ENCODE measurements at places on chromosomes 5 and 9.
A peak's percentile ranks its signal among the peaks of the same experiment; 100 is the strongest.

DNA sequence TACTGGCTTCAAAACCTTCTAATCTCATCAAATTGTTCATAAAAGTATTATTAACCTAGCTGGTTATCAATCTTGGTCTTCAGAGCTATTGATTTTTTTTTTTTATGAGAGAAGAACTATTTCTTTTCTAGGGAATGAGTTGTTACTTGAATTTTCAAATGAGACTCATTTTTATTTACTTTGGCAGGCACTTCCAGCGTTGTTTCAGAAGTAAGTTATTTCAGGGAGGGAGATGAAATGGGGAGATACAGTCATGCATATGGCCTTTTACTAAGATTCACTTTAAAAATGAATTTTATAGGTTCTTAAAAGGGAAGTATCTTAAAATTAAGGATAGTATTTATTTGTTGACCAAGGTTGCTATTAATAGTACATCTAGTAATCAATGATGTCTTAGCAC lies 129.6 kb downstream of the IZUMO3 start:
- no peak for DNase-seq

DNA sequence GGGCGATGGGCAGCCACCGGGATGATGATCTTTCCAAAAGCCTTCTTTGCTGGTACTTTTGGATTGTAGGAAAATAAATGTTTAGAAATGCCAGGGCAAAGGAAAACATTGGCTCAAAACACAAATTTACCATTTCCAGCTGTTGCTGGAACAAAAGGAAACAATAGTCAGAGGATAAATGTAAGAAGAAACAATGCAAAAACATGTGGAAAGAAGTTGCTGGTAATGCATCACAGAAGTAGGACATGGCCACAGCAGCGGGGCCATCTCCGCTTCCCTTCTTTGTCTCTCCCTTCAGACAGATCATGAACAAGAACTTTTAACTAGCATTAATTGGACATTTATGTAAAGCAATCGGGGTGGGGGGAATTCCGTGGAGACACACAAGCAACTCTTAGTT lies 184.5 kb downstream of the EBF1 start:
- DNase-seq: no peak

- DNase-seq: no peak
Observed at GRCh38 chr5:143213231-143213850, 190.1 kb downstream of the NR3C1 start.

DNA sequence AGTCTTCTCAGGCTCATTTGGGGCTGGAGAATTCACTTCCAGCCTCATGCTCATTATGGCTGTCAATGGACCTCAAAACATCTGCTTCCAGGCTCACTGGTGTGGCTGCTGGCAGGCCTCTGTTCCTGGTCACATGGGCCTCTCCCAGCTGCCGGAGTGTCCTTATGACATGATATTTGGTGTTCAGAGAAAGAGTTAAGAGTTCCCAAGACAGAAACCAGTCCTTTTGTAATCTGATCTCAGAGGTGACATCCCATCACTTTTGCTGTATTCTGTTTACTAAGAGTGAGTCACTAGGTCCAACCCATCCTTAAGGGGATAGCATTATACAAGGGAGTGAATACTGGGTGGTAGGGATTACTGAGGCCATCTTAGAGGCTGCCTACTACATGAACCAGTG lies 104.6 kb downstream of the CACNA1B start:
- no peak for DNase-seq

- no peak for DNase-seq
Observed at GRCh38 chr9:97848480-97849237, 4.4 kb upstream of the FOXE1 start.

DNA sequence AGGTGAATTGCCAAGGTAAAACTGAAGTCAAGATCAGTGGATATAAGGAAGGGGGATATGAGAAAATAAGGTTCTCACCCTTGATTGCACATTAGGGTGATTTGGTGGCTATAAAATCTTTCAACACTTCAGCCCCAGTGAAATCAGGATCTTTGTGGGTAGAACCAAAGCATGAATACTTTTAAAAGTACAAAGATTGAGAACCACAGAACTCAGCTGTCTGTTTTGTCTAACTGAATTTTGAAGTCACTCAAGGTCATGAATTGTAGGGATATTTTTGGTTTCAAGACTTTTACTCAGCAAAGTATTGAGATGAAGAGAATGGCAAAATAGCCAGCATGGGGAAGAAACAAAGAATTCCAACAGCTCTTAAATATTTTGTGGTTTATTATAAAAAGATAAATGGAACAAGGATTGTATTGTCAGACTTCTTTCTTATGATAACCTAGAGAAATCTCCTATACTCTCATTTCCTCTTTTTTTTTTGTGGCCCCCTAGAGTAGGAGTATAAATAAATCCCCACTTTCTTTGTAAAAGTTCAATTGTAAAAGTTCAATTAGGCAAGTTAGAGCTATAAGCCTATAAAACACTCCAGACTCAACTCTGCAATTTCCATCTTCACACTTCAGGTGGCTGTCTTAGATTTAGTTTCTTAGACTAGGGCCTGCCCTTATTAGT lies 272.9 kb downstream of the PDE4D start:
- DNase-seq: no peak

- no peak for DNase-seq
Observed at GRCh38 chr5:31187591-31187990, 5.9 kb upstream of the CDH6 start.

DNA sequence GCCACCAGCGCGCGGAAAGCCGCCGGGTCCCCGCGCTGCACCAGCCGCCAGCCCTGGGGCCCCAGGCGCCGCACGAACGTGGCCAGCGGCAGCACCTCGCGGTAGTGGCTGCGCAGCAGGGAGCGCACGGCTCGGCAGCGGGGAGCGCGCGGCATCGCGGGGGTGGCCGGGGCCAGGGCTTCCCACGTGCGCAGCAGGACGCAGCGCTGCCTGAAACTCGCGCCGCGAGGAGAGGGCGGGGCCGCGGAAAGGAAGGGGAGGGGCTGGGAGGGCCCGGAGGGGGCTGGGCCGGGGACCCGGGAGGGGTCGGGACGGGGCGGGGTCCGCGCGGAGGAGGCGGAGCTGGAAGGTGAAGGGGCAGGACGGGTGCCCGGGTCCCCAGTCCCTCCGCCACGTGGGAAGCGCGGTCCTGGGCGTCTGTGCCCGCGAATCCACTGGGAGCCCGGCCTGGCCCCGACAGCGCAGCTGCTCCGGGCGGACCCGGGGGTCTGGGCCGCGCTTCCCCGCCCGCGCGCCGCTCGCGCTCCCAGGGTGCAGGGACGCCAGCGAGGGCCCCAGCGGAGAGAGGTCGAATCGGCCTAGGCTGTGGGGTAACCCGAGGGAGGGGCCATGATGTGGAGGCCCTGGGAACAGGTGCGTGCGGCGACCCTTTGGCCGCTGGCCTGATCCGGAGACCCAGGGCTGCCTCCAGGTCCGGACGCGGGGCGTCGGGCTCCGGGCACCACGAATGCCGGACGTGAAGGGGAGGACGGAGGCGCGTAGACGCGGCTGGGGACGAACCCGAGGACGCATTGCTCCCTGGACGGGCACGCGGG lies at the start of gene TERT:
TERT (minus strand) TSS at position 234 of the 815 bp plus-strand sequence; CDS start at position 155, 79 bp downstream.
- DNase-seq: peak; percentile 68

- no peak for DNase-seq
Observed at GRCh38 chr5:147567917-147568598, 58.2 kb upstream of the DPYSL3 start.

DNA sequence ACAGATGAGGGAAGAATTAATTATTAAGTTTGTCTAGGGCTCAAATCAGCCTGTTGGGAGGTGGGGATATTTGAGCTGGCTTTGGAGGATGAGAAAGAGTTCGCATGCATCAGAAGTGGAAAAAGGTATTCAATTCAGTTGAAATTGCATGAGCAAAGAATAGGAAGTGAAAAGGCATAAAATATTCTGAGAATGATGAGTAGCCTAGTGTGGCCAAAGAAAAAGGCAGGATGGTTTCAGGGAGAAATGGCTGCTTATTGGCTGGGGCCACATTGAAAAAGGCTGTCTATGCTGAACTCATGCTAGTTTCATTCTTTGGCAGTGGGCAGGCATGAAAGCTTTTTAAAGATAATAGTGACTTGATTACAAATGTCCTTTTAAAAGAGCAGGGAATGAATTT lies 235.4 kb upstream of the RIOK2 start:
- DNase-seq: no peak

GRCh38 chr9:92299116-92299515 lies 5.6 kb upstream of the IARS1 start:
- no peak for DNase-seq

DNA sequence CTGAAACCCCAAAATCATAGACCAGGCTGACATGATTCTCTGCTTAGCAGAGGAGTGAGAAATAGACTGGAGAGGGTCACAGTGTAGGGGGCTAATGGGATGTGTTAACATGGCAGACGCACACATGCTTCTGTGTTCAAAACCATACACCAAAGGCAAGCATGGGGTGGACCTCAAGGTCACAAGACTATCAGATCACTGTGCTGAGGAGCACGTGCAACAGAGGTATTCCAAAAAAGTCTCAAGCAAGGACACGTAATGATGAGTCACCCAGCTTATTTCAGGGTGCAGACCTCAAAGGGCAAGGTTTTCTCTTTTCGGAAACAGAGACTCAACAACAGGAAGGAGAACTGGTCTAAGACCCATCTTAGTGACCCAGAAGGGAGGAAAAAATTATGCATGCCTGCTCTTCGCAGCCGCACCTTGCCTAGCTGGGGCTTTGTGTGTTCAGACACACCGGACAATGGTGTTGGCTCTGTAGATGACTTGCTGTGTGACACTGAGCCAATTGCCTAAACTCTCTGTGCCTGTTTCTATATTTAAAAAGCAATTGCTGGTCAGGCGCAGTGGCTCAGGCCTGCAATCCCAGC lies 20.3 kb downstream of the WHRN start:
- DNase-seq: peak; percentile 10

GRCh38 chr9:83219154-83219923 lies 156.4 kb upstream of the RASEF start:
- no peak for DNase-seq

DNA sequence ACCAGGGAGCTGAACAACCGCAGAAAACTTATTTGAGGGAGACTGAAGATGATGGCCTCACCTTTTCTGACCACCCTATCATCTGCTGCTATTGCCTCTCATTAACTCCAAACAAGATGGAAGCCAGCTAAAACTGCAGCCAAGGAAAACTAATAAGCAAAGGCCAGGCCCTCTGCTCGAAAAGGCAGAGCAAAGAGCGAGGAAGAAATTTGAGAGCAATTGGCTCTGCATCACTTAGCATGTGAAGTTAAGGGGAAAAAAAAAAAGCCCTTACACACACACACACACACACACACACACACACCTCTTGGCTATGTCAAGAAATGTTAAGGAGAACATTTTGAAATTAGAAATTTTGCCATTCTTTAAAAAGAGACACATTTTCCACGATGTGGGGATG lies 228.1 kb upstream of the CYLC2 start:
- DNase-seq: no peak

- no peak for DNase-seq
Observed at GRCh38 chr9:77016526-77017504, 2.6 kb upstream of the FOXB2 start.

- DNase-seq: no peak
Observed at GRCh38 chr5:172453206-172453985, 929 bp downstream of the SH3PXD2B start.

DNA sequence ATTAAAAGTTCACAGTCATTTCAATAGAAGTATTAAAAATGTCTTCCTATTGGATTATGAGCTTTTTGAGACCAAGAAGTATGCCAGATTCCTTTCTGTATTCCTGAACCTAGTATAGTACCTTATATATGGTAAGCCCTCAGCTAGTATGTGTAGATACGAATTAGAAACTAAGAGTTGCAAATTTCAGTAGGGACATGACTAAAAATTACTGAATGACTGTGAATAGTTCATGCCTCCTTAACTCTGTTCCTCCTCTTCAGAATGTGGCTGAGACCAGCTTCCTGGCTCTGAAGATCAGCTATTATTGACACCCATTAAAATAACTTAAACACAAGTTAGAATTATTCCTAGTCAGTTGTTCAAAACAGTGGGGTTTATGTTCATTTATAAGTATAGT lies 19.7 kb downstream of the KDM3B start:
- DNase-seq: no peak

- DNase-seq: peak; percentile 17
Observed at GRCh38 chr9:105405514-105406131, 42.2 kb upstream of the FSD1L start.

GRCh38 chr5:146048994-146049703 lies 56.2 kb downstream of the PLAC8L1 start:
- no peak for DNase-seq

DNA sequence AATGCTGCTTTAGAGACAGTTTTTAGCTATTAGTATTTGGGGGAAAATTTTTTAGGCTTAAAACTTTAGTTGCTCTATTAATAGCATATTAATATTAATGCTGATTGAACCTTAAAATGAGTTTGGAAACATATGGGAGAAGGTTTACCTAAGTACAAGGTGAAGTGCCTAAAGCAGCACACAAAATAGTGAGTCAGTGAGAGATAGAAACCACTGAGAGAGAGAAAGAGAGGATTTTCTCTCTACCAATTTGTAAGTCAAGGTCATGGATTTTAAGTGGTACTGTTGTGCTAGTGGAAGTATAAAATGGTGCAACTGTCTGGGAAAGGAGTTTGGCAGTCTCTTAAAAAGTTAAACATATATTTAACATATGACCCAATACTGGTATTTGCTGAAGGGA lies 64.9 kb downstream of the MARCHF3 start:
- DNase-seq: no peak

DNA sequence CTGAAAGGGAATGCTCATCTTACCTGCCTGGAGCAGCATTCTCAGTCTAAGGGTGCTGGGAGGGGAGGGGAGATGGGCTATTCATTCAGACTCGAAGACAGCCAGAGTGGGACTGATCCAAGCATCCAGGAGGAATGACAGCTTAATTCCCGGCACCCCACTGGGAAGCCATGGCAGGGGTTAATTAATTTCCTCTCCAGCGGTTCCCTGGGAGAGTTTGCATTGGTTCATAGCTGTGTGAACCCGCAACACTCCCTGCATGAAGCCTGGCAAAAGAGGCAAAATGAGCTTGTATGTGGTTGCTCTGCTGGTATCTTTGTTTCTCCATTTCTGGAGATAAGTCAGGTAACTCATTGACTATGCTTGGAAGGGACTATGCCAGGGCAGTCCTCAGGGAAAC lies 401.0 kb upstream of the SLC24A2 start:
- no peak for DNase-seq
